ENCODE measurements at places on chromosomes 11 and 22.

GRCh38 chr11:110497231-110497978 is 67.7 kb downstream of the FDX1 start:
- no peak for DNase-seq

GRCh38 chr11:15864026-15864805 is 492.1 kb downstream of the SOX6 start:
- DNase-seq = no peak

DNA sequence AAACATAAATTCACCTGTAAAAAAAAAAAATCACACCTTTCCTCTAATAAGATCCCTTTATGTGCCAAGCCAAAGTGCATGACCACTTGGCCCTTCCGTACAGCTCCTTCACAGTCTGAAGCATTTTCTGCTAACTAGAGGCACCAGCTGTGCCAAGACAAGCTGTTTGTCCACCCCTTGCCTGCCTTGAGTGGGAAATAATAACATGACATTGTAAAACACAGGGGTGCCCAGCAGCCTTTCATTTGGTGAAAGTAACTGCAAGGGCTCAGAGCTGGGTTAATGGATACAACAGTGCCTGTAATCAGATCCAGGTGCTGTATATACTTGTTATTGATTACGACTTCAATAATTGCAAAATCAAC is 59.2 kb downstream of the DDIAS start:
- DNase-seq = no peak

- peak; percentile 61 for DNase-seq
Observed at GRCh38 chr11:16312233-16312765, 44.0 kb downstream of the SOX6 start.

- no peak for DNase-seq
Observed at GRCh38 chr11:72779495-72780128, 14.2 kb downstream of the STARD10 start.

GRCh38 chr11:5736396-5736795 is at the start of gene OR56B1:
Gene OR56B1, plus strand, starts transcription at chr11:5736448. Its CDS starts 69 bp downstream, at chr11:5736517.
- no peak for DNase-seq

- no peak for DNase-seq
Observed at GRCh38 chr11:66069715-66070603, at the start of gene PACS1. Gene PACS1, plus strand, starts transcription at chr11:66070272. Its CDS starts 215 bp downstream, at chr11:66070487.

GRCh38 chr11:115874843-115875242 is 370.6 kb upstream of the CADM1 start:
- no peak for DNase-seq

DNA sequence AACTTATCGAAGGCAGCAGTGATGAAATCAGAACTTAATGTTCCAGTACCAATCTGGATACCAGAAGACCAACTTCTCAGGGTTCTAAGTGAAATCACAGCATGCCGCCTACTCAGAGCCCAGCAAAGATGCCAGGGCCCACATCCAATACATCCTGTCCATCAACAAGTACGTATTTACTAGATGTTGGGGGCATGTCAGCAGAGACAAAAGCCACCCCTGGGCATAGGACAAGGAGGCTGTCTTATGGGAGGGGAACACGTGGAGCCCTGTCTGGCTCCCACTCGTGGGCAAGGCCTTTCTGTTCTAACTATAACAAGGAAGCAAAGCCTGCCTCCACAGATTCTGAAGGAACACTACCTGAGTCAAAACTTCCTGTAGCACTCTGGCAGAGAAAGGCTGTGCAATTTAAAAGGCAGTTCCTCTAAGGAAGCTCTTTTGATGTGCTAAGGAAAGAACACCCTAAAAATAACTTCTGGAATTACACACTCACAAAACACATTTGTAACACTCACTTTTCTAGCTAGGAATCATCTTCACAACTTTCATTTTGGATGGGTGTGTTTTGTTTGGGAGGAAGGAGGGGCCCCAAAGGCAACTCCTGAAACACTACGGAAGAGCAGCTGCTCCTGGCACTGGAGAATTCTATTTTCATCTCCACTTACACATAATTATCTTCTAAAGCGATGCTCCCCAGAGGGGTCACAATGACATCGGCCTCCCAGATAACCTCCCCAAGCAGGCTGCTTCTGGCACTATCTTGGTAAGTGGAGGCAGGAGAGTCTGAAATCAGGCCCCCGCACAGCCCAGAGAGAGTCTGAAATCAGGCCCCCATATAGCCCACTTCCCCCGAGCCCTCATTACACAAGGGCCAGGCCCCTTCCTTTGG is 14.2 kb downstream of the SMCO4 start:
- peak; percentile 43 for DNase-seq

GRCh38 chr11:104925850-104926249 is 27.6 kb upstream of the CASP12 start:
- DNase-seq = no peak

GRCh38 chr11:65429068-65429681 is 6.6 kb downstream of the NEAT1 start:
- DNase-seq = peak; percentile 48

DNA sequence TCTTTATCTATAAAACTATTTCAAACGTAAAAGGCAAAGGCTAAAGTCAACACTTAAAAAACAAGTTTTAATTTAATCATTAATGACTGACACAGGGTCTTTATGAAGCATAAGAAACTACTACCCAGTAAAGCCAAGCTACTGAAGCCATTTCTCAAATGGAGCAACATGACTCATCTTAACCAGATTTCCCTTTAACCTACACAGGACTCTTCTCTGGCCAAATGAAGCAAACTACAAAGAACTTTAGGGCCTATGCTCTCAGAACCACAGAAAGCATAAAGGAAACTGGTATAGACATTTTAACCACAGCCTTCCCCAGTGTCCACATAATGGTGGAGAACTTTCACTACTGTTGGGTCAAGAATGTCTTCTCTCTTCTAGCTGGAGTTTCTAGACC is 34.7 kb downstream of the ALG9 start:
- no peak for DNase-seq

GRCh38 chr22:39185601-39186012 is 33.1 kb upstream of the CBX7 start:
- DNase-seq = no peak

- DNase-seq = no peak
Observed at GRCh38 chr11:2175659-2176058, 4.0 kb upstream of the TH start.

GRCh38 chr11:93209466-93209865 is 11.7 kb upstream of the SLC36A4 start:
- DNase-seq = no peak

DNA sequence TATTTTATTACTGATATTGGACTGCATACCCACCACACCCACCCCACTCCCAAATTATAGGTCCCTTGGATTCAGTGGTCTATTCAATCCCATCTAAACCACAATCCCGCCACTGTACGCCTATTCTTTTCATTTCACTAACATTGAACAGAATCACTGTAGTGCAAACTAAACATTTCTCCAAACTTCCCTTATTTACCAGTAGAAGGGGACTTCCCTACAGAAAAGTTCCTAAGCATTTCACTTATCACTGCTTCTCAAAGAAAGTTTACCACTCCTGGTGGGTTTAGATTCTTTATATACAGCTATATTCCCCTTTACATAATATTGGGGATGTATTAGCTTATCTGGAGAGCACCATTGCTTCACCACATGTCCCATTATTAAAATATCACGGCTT is 29.3 kb downstream of the OR8B12 start:
- no peak for DNase-seq

- DNase-seq = no peak
Observed at GRCh38 chr22:37599153-37599552, 9.5 kb upstream of the GGA1 start.

DNA sequence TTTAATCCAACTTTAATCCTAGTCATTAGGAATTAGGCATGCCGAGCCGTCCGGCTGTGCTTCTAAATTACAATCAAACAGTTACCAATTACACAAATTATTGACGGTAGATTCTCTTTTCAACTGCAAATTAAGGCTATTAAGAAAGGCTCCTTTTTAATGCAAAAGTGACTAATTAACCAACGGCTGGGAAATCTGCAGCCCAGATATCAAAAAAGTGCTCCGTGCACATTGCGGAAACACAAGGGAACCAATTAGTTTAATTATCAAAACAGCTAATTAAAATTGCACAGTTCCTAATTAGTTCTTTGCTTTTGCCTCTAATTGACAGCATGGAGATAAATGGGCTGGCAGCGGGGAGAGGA is 19.4 kb upstream of the LMO1 start:
- DNase-seq = no peak

- no peak for DNase-seq
Observed at GRCh38 chr11:128859563-128860441, 7.3 kb downstream of the KCNJ1 start.

DNA sequence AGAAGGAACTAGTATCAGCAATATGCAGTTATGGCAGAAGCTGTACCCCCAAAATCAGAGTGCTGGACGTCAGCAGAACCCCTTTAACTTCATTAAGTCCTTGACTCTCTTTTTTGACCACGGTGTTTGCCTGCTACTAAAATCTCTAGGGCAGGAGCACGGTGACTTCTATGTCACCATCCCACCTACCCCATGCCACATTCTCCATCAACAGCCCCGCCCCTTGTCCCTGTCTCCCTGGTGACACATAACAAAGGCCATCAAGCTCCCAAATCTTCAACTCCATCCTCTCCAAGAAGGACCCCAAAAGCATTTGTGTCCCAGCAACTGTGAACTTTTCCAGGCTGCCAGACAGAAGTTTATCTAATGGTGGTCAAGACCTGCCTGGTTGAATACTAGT is 894 bp downstream of the ADA2 start:
- no peak for DNase-seq

- no peak for DNase-seq
Observed at GRCh38 chr11:120363436-120363835, 27.2 kb downstream of the ARHGEF12 start.

- no peak for DNase-seq
Observed at GRCh38 chr22:39832627-39833074, 60.9 kb downstream of the ENTHD1 start.

DNA sequence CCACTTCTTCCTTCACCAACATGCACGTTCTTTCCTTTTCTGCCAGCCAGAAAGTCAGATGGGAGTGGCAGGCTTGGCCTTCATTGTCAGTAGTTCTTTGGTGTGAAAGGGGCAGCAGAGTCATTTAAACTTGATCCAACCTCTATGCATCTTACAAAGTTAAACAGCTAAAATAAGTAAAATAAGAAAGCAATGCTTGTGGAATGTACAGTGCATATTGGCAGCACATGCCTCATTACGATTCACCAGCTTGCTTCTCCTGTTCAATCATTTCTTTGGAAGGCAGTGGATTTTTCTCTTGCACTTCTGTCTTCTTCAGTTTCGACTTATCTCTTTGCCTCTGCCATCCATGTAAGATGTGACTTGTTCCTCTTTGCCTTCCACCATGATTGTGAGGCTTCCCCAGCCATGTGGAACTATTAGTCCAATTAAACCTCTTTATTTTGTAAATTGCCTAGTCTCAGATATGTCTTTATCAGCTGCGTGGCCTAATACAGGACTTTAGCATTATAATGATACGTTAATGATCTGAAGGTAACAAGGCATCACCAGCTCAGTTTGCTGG is 14.8 kb downstream of the LGALS12 start:
- DNase-seq = no peak

GRCh38 chr11:70298243-70298915 is 27.9 kb downstream of the PPFIA1 start:
- DNase-seq = no peak

DNA sequence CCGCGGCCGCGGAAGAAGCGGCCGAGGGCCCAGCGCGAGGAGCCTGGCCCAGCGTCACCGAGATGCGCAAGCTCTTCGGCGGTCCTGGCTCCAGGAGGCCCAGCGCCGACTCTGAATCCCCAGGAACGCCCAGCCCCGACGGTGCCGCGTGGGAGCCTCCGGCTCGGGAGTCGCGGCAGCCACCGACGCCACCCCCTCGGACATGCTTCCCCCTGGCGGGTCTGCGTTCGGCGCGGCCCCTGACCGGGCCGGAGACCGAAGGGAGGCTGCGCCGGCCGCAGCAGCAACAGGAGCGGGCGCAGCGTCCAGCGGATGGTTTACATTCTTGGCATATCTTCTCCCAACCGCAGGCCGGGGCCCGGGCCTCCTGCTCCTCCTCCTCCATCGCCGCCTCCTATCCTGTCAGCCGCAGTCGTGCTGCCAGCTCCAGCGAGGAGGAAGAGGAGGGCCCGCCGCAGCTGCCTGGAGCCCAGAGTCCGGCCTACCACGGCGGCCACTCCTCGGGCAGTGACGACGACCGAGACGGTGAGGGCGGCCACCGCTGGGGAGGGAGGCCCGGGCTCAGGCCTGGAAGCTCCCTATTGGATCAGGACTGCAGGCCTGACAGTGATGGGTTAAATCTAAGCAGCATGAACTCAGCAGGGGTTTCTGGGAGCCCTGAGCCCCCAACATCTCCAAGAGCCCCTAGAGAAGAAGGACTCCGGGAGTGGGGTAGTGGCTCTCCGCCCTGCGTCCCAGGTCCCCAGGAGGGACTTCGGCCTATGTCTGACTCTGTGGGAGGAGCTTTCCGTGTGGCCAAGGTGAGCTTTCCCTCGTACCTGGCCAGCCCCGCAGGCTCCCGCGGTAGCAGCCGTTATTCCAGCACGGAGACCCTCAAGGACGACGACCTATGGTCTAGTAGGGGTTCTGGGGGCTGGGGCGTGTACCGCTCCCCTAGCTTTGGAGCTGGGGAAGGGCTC is 1.2 kb downstream of the ARHGEF17 start:
- DNase-seq = peak; percentile 68

- DNase-seq = no peak
Observed at GRCh38 chr11:103949781-103950180, 86.7 kb upstream of the DDI1 start.

GRCh38 chr11:5992150-5992549 is 5.4 kb upstream of the OR52L1 start:
- no peak for DNase-seq

DNA sequence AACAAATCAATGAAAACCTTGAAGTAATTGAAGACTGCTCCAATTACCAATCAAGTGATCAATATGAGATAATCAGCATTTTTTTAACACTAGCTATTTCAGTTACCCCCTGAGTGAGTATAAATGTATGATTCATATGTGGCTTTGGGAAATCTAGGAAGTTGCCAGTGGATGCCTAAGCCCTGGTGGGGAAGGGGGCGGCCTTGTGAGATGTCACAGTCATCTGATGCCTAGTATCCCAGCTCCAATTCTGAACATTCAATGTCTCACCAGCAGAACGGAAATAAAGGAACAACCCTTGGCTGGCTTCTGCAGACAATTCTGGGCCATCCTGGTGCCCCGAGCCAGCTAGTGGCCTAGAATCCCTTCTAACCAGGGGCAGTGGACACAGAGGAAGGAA is 58.5 kb upstream of the TIMP3 start:
- DNase-seq = no peak

- DNase-seq = no peak
Observed at GRCh38 chr11:8222820-8223512, 40.7 kb downstream of the LMO1 start.

DNA sequence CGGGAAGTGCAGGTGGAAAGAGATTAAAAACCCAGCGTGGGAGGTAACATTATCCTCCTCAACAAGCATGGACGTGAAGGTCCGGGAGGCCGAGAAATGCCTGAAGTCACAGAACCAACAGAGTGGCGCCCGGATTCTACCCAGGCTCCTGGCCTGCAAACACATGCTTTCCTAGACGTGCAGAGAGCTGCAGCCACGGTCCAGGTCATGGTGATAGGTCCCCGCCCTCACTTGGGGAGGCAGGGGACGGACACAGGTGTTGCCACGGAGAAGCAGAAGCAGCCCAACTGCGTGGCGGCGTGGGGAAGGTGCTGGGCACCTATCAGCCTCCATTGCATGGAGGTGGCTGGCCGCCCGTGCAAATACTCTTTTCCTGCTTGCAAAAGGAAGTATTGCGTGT is 148.8 kb downstream of the MPPED1 start:
- no peak for DNase-seq

Measured in NCI-H510A treated with DMSO at 0.1 percent for 48 hours (cell line).